ENCODE measurements at places on chromosomes 16 and 17.

DNA sequence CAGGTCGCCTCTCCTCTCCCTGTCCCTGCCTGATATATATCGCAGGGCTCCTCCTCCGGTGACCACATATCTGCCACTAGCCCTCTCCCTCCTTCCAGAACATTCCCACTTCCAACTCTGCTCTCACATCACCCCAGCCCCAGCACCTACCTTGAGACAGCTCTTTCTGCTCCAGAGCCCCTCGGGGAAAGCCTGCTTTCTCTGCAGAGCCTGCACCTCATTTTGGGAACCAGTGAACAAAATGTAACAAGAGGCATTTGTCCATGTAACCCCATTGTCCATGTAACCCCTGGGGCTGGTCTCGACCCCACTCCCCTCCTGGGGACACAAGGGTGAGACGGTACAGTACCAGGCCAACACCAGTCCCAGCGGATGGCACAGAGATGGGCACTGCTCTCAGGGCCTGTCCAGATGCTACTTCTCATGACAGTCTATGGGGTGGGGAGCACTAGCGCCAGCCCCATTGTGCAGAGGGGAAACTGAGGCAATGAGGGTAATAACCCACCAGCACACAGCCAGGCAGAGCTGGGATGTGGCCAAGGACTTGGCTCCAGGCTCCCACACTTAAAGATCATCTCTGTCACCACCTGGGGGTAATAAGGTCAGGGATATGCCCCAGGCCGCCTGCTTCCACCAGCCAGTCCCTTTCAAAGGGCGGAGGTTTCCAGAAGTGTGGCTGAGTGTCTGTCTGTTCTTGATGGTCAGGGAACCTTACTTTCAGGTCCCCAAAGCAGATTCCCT is 42.9 kb downstream of the TBC1D16 start:
- DNase-seq = no peak

DNA sequence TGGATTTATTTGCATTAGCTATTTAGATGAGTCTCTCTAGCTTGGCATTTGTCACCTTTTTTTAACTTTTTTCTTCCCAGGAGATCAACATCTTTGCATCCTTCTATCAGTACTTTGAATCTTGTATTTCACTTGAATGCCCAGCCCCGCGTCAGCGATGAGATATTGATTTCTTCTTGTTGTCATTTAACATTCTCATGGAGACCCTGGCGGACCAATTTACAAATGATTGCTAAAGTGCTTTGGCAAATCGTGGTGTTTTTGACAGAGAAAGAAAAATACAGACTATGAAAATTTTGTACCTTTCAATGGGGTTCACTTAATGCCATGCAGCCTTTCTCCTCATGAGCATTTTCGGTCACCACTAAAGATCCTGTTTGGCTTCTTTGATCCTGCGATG is 269.7 kb downstream of the ABCC12 start:
- no peak for DNase-seq

GRCh38 chr16:10067406-10067805 is 114.8 kb downstream of the GRIN2A start:
- no peak for DNase-seq

GRCh38 chr16:89687092-89687940 is 827 bp downstream of the CDK10 start:
- peak; percentile 67 for DNase-seq

All from EH (cell line).